ENCODE measurements at places on chromosomes 2 and 18.

GRCh38 chr2:185638771-185639170, 99.8 kb upstream of the FSIP2 start:
- no peak for DNase-seq

DNA sequence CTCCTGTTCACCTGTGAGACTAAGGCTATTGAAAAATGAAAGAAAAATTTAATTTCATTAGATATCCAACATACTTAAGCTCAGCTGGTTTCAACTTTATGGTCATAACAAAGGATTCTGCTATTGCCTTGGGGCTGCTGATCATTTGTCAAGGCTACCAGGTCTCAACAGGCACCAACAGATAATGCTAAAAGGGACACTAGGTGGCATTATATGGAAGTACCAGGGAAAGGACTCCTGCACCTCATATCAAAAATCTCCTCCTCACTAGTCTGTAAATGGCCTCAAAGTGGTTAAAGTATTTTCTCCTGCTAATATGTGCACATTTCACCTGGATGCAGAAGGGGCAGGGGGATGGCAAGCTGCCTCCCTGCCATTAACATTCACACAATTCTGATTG, 167.9 kb upstream of the REG3A start:
- DNase-seq, result no peak

GRCh38 chr2:74760875-74761630, 72.9 kb upstream of the HK2 start:
- no peak for DNase-seq

GRCh38 chr18:28999726-29000125, 822.8 kb upstream of the CDH2 start:
- no peak for DNase-seq

DNA sequence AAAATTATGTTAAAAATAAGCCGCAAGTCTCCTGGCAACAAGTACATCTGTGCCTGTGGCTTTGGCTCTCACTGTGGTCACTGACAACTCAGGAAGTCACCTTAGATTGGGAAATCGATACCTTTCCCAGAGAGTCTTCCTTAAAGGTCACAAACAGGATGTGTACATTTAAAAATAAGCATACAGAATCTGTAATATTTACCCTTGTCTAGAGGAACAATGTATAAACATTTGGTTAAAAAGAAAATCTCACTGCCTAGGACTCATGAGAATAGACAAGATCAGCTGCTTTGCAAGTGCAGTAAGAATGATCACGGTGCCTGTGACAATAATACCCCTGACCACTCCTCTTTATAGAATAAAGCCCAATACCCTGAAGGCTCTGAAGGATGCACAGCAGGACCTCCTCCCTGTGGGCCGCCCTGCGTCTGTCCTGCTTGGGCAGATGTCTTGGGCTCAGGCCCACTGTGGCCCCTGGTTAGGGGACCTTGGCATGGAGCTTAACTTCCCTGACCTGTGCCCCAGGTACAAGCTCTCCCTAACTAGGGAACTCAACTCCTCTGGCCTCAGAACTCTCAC, 98.0 kb upstream of the MGAT4A start:
- peak; percentile 49 for DNase-seq

GRCh38 chr2:29589440-29590103, 331.8 kb downstream of the ALK start:
- no peak for DNase-seq

GRCh38 chr2:5164776-5165525, 527.2 kb upstream of the SOX11 start:
- DNase-seq, result no peak

DNA sequence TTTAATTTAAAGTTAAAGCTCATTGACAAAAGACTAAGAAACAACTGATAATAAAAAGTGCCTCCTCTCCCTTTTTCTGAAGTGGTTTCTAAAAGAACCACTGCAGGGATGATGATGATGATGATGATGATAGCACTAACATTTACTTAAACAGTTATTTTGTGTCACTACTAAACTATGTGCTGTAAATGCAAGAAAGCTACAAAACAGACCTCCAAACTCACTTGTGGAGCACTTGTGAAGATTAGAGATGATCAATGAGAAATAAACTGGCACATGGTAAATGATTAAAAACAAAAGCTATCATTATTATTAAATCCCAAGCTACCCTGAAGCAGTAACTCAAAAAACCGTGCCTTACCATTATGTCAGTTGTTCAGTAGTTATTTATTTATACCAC, 88.7 kb downstream of the SLC8A1 start:
- no peak for DNase-seq

DNA sequence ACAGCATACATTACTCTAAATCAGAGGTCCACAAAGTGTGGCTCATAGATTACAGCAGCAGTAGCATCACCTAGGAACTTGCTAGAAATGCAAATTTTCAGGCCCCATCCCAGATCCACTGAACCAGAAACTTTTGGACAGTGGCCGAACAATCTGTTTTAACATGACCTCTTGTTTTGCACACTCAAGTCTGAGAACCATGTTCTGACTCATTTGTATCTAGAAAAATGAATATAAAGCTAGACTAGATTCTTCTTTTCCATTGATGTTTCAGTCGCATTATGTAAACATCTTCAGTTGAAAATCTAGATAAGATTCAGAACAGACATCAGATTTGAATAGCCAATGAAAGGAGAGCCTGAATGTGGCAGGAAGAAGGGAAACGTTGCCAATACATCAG, 608.8 kb downstream of the LRP1B start:
- DNase-seq, result no peak

GRCh38 chr2:213098612-213099011, 52.8 kb downstream of the IKZF2 start:
- no peak for DNase-seq

- DNase-seq, result no peak
Measured at GRCh38 chr2:100621371-100621951, 58.7 kb downstream of the PDCL3 start.

DNA sequence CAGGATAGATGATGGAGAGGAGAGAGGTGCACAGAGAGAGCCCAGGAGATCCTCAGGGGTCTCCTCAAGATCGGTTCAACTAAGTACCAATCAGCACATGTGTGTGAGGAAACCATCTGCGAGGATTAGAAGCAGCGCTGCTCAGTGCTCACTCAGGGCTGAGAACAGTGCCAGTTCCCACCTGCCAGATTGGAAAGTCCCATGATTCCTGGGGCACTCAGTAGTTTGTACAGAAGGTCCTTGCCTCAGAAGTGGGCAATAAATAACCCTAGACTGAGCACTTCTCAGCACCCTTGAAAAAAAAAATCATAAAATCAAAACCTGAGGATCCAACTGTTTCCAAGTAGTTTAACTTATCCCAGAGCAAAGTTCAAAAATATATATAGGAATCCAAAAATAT, 53.8 kb downstream of the SEMA4F start:
- no peak for DNase-seq

DNA sequence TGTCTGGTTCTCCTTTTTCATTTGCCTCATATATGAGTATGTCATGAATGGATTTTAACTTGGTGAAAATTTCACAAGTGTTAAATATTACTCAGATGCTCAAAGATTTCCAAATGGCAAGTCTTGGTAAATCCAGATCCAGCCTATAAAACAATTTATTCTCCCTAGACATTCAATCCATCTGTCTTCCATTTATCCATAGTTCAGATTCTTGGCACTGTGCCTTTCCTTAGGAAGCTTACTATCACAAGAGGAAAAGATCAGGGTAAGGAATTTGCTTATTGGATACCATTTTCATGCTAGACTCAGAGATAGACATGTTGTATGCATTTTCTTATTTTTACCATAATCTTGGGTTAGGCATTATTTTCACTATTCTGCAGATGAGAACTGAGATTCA, 72.5 kb upstream of the LRRTM1 start:
- DNase-seq, result no peak

- DNase-seq, result no peak
Measured at GRCh38 chr2:15560140-15560987, 770 bp downstream of the NBAS start.

Data from CD4-positive, alpha-beta T cell treated with Interleukin-6 at 100 ng/mL for 8 hours (primary cell).